ENCODE measurements at places on chromosomes 2 and 18.

- no peak for DNase-seq
Measured at GRCh38 chr2:88874063-88874657, 182.7 kb downstream of the RPIA start.

DNA sequence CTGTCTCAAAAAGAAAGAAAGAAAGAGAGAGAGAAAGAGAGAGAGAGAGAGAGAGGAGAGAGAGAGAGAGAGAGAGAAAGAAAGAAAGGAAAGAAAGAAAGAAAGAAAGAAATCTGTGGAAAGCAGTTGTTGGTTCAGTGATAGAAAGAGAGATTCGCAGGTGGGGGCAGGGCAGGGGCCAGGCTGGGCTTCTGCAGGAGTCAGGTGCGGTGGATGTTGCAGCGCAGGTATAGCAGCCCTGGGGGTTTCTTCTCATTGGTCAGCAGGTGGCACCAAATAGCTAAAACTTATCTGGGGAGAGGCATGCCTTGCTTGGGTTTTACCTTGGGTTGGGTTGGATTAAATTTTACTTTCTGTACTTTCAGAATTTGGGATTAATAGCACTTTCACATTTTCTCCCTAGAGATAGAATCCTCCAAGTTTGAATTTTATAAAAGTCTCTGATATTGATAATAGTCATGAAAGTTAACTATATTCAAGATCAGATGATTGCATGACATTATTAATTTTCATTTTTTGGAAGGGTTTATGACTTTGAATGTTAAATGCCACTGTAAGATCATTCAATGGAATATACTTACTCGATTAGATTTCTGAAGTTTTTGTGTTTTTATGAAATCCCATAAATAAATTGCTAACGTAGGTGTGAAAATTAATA, 66.6 kb downstream of the SPTBN1 start:
- peak; percentile 12 for DNase-seq

DNA sequence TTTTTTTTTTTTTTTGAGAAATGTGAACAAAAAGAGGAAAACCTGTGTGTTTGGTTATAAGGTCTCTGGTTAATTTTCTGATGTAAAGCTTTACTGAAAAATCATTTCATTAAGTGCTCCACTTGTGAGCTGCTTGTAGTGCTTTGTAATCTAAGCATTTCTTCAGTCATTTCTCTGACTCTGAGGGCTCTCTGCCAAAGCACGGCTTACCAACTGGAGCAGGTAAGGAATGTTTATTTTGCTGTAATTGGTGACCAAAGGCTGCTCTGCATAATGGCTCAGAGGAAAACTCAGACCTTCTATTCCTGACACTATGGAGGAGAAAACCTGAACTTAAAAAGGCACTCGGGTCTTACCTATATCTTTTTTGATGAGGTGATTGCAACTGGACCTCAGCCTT, 848.8 kb downstream of the MBD2 start:
- DNase-seq: no peak

DNA sequence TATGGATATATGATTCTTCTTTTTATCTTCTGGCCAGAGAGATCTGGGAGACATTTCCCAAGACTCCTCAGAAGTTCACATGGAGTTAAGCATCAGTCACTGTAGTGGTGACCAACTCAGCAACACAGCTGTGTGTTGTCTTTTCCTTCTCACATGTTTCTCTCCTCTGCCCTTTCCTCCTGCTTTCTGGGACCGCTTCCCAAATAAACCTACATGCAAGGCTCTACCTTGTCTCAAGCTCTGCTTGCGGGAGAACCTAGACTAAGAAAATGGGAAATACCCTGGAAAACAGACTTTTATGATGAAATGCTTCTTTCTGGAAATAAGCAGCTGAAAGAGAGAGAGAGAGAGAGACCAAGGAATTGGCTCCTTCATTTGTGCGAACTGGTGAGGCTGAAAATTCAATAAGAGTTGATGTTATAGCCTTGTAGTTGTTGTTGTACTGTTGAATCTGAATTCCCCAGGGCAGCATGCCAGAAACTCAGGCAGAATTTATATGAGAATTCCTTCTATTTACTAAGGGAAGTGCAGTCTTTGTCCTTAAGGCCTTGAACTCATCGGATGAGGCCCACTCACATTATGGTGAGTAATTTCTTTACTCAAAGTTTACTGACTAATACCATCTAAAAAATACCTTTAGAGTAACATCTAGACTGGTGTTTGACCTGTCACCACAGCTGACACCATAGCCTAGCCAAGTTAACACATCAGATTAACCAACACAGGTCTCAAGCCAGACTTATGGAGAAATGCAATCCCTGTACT, 22.7 kb upstream of the DSC1 start:
- no peak for DNase-seq

- DNase-seq: no peak
Measured at GRCh38 chr2:38907743-38908562, 18.3 kb downstream of the ARHGEF33 start.

DNA sequence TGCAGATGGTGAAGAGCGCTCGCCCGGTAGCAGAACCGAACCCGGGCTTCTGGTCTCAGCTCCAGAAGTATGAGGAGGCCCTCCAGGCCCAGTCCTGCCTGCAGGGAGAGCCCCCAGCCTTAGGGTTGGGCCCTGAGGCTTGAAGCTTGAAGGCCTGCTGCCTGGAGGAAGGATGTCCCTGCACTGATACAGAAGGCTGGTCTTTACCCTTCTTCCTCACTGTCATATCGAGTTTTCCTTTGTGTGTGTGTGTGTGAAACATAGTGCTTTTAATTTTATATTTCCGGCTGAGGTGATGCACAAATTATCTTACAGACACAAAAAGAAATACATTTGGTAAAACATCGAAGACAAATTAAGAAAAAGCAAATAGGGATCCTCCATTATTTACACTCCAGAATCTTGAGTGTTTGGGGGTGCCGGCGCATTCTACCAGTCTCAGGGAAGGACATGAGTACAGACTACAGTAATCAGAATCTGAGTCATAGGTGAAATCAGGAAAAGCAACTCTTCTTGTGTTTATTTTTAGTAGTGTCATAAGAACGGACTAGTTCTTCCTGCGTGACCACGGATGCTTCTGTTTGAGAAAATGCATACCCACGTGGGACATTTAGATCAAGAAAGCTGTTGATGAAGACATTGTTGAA, 1.3 kb downstream of the DUSP28 start:
- no peak for DNase-seq

GRCh38 chr2:157349949-157350515, 24.4 kb upstream of the ERMN start:
- DNase-seq: no peak

DNA sequence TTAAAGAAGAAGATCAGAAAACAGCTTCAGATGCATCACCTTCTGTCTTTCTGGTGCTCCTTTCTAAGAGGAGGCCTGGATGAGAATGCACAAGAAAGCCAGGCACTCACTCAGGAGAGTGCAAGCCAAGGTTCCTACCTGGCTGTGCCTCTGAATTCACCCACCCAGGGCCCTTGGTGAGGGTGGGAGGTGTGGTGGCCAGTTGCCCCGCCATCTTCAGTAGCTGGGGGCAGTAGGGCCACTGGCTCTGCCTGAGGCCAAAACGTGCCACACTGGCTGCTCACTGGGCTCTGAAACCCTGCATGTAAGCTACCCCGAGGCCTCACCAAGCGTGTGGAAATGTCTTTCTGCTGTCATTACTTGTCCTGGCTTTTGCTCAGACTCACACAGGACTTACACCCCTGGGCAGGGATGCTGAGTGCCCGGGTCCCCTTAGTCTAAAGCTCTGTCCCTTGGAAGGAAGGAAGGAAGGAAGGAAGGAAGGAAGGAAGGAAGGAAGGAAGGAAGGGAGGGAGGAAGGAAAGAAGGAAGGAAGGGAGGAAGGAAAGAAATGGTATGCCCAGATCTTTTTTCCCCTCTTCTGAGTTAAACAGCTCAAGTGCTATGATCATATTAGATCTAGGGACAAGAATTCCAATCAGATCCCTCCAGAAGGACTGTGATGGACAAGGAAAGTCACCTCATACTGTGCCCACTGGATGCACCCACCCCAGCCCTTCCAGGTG, 8.5 kb upstream of the LBH start:
- DNase-seq: no peak

GRCh38 chr2:230700447-230700846, 12.2 kb upstream of the CAB39 start:
- no peak for DNase-seq

DNA sequence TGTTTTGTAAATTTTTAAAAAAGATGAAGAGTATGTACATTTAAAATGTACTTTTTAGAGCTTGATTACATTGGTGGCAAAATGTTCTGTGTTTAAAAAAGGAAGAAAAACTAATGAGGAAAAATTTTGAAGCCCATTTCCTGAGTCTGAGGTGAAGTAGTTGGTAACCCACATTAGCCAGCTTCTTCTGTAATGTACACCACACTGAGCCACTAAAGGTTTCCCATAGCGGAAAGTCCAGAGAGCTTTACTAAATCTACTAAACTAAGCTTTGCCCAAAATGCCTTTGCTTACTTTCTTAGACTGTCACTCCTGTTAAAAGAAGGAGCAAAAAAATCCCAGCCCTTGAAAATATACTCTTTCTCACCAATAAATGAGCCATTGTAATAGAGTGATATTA, 804.8 kb upstream of the ZEB2 start:
- no peak for DNase-seq

DNA sequence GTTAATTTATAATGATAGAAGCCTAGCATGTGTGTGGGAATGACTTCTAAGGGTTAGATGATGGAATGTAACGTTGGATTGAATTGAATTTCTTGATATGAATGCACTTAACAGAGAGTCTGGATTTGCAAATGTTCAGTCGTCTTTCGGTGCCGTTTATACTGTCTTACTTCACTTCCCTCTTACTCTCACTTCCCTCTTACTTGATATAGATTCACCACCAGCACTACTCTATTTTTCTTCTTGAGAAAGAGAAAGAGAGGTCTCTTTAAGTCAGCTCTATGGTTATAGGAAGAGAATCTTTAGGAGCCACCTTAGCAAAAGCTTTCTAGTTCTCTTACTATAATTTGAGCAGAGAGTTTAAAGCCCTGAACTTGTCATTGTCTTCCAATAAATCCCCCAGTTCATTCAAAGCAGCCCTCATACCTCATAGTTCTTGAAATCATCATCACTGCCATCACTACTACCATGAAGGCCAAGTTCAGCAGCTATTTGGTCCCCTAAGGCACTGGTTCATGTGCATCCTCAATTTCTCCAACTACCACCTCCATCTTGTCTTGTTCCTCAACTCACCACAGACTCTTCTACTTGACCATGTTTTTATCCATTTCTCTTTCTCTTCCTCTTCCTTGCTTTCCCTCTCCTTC, 501.7 kb upstream of the TCF4 start:
- no peak for DNase-seq

- no peak for DNase-seq
Measured at GRCh38 chr2:33123216-33123615, 176.5 kb downstream of the LTBP1 start.

GRCh38 chr2:46179037-46179621, 118.1 kb upstream of the EPAS1 start:
- peak; percentile 28 for DNase-seq

DNA sequence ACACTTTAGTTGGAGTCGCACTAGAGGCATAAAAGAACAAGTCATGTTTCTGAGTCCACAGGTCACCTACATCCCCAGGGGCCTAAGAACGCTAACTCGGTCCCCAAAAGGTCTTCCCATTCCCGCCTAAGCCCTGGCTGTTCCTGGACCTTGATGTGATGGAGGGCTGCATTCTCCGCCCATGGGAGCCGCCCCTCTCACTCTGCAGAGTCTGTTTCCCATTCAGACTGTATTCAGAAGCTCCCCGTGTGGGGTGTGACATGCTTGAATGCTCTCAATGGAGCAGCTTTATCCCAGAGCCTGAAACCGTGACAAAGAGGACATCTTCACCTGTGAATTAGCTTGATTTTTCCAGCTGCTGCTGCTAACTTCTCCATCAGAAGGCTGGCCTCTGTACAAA, 319.0 kb upstream of the KLHL29 start:
- no peak for DNase-seq

DNA sequence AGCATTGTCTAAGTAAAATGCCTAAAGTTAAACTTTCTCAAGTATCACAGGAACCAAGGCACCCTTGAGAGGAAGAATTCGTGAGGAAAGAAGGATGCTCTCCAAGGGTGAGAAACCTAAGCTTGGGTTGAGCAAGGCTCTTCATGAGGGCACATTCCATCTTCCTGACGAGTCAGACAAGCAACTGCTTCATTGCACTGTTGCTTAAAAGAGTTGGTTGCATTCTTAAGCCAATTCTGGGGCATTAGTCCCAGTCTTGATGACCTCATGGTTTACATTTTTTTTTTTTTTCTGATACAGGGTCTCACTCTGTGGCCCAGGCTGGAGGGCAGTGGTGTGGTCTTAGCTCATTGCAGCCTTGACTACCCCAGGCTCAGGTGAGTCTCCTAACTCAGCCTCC, 237.5 kb downstream of the ACTR3 start:
- DNase-seq: no peak

DNA sequence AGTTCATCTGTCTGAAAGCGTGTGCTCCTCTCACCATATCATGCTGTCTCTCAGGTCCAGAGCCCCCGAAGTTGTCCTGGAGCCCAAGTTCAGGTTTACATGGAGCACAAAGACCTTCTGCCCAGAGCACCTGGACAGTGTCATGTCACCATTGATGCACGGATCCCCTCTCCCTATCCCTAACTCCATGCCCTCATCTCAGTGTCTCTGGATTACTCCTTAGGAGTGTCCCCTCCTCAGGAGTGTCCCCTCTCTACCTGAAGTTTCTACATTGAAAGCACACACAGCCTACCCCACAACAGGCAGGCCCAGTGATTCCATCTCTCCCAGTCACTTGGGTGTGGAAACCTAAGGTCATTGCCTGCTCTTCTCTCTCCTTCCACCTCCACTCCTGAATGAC, 144.1 kb upstream of the NCKAP5 start:
- DNase-seq: no peak

GRCh38 chr18:902229-902628, 2.4 kb upstream of the ADCYAP1 start:
- no peak for DNase-seq

DNA sequence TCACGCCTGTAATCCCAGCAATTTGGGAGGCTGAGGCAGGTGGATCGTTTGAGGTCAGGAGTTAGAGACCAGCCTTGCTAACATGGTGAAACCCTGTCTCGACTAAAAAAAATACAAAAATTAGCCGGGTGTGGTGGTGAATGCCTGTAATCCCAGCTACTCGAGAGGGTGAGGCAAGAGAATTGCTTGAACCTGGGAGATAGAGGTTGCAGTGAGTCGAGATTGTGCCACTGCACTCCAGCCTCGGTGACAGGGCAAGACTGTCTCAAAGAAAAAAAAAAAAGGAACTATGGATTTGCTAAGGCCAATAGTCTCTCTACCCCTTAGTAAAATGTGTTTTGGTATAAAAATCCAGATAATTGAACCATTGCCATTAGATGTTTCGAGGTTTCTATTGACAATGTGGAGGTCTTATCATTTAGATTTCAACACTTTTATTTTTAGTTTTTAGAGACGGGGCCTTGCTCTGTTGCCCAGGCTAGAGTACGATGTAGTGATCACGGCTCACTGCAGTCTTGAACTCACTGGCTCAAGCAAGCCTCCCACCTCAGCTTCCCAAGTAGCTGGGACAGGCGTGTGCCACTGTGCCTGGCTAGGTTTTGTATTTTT, 1.1 kb upstream of the TXNDC2 start:
- DNase-seq: no peak
